ENCODE measurements at places on chromosomes 12 and 14. TPM values are rescaled to one million over a fixed set of nuclear protein-coding genes. Genes with fewer than 3 reads are reported as not detected.

GRCh38 chr12:106885026-106885425, 70.7 kb upstream of the TMEM263 start:
- no peak for DNase-seq

- no peak for DNase-seq
Measured at GRCh38 chr12:101608301-101609133, 13.7 kb downstream of the MYBPC1 start.

DNA sequence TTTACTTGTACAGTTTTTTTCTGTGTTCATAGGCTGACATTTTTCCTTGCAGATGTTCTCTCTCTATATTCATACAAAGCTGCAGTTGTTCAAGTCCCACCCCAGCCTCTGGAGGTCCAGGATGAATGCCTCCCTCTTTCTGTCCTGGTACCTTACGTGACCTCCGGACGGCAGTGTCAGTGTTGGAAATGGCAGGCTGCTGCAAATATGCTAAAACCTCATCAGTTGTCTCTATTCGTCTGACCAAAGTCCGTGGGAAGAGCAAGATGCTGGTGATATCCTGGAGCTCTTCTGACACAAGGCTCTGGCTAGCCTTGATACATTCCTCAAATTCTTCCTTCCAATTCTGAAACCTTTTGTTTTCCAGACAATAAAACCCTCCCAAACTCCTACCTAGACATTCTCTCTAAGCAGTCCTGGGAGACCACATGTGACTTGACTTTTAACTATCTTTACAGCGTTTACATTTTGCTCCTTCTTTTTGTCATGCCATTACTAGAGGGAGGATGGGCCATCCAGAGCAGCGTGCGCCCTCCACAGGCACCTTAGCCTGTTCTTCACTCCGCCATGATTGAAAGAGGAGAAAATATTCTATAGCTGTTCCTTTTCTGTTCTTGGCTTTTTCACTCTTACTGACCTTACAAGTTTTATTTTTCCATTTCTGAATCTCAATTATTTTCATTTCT, 143.6 kb downstream of the RGS6 start:
- DNase-seq = no peak

DNA sequence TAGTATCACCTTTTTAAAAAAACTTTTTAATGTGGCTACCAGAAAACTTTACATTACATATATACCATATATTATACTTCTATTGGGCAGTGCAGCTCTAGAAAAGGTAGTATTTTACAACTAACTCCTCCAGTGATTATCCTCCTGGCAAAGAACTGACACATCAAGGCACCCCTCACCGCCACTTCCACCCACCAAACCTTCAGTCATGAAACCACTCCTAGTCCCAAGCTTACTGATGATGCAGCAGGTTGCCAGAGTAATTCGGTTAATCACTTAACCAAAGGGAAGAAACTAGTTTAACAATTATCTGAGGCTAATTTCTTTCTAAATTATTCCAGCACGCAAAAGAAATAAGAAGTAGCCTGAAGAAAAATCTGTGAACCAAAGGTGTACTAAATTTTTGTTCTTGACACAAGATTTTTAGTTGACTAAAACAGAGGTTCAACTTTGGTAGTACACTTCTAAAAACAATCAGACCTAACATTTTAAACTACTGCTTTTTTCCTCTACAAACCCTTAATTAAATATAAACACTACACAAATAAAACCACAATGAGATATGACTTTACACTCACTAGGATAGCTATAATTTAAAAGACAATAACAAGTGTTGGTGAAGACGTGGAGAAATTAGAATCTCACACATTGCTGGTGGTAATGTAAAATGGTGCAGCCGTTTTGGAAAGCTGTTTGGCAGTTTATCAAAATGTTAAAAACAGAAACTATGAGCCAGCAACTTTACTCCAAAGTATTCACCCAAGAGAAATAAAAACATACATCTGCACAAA, 16.7 kb downstream of the SPPL3 start:
- DNase-seq = no peak

GRCh38 chr12:46904406-46905238, 78.8 kb upstream of the SLC38A4 start:
- no peak for DNase-seq

The NKX2-1 gene
- not detected for polyA plus RNA-seq

The RACGAP1 gene
- polyA plus RNA-seq = 42.4 TPM

The NKX2-8 gene
- not detected for polyA plus RNA-seq
